ENCODE measurements at places on chromosomes 16 and 17.

GRCh38 chr17:75490173-75490743 lies 25.1 kb downstream of the CASKIN2 start:
- no peak for DNase-seq

DNA sequence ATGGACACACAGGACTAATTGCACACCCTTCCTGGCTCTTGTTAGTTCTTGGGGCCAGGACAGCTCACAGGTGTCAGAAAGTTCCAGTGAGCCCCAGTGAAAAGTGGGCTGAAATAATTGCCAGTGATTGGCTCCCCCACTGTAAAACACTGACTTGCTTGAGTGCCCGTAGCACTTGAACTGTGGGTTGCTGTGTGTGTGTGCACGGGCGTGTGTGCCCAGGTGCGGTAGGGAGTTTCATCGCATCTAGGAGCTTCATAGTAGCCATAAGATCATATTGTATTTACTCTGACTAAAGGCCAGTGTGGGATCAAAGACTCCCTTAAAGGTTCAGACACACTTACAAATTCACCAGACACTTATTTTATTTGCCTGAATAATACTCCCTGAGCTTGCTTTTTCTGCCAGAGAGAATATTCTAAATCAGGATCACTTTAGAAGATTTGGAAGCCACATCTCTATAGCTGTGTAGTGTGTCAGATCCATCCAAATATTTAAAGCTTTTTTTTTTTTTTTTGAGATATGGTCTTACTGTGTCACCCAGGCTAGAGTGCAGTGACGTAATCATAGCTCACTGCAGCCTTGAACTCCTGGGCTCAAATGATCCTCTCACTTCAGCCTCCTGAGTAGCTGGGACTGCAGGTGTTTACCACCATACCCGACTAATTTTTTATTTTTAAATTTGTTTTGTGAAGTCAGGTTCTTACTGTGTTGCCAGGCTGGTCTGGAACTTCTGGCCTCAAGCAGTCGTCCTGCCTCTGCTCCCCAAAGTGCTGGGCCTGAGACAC lies 11.4 kb downstream of the UNK start:
- DNase-seq, result no peak

DNA sequence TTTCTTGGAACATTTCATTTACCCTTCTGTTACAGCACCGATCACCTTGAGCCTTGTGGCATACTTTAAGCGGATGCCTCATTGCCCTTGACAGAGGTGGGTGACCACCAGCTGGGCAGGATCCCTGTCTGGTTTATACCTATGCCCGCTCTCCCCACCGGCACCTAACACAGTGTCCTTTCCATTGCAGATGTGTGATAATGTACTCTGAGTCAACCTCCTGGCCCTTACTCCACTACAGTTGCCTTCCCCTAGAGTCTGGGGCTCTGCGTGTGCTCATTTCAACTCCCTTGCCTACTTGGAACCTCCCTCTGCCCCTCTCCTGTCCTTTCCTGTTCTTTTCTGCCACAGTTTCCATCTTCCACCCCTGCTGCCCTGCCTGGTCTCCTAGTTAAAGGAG lies 60.2 kb upstream of the MED13 start:
- DNase-seq, result no peak

GRCh38 chr16:68737046-68737729 lies at the start of gene CDH1:
Gene CDH1 (plus strand): TSS chr16:68737292. CDS start chr16:68737416, 124 bp downstream.
- no peak for DNase-seq

DNA sequence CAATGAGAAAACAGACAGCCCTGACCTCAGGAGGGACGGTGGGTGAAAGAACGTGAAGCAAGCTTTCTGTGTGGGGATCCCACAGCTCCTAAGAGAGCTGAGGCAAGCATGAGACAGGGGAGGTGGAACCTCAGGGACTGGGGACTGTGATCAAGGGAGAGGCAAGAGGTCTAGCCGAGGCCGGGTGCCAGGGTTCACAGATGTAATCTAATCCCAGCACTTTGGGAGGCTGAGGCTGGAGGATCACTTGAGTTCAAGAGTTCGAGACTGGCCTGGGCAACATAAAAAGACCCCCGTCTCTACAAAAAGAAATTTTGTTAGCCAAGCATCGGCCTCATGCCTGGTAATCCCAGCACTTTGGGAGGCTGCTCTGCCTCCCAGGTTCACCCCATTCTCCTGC lies 4.5 kb upstream of the ADAM11 start:
- DNase-seq, result no peak

GRCh38 chr16:51225878-51226277 lies 74.8 kb upstream of the SALL1 start:
- no peak for DNase-seq

- no peak for DNase-seq
These were observed 57.5 kb downstream of the METRNL start for GRCh38 chr17:83136931-83137330.

Measured in Caki2 (cell line).